Activated naive CD8-positive, alpha-beta T cell treated with anti-CD3 and anti-CD28 coated beads for 36 hours (primary cell): ENCODE measurements at places on chromosomes 16 and 17.

DNA sequence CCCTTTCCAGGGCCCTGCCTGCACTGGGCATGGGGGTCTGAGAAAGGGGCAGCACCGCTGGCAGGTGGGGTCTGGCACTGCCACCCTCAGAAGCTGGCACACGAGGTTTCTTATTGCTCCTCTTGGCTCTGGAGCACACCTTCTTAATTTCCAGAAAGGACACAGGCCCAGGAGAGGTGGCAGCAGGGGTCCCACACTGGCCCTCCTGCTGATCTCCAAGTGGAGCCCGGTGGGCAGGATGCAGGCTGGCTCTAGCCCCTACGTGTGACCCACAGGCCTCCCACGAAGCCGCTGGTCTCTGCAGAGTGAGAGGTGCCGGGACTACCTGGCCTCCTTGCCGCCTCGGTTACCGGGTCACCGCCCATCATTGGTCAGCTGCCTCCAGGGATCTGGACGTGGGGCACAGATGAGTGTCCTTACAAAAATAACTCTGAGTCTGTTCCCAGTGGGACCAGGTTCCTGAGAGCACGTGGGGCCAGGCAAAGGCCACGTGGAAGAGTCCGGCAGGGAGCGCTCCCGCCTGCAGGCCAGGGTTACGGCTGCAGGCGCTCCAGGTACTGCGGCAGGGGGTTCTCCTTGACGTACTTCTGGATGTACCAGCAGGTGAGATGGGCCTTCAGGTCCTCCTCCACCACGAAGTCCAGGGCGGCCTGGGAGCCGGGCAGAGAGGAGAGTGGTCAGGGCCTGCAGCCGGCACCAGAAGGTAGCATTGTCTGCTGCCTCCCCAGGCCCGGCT is 10.3 kb downstream of the NATD1 start:
- DNase-seq, result no peak

DNA sequence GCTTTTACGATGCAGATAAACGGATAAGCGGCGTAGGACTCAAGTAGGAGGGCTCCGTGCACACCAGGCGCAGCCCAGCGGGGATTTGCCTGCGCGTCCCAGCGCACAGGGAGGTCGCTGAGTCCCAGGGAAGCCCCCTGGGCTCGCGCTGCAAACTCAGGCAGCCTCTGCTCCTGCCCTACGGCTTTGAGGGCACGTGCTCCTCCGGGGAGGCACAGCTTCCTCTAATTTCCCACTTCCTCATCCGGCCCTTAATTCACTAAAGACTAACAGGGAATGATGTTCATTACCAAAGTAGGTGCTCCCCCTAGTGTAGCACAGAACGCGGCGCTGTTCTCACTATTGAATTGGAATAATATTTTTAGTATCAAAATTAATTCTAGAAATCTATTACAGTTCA is 825.4 kb downstream of the KCNJ18 start:
- no peak for DNase-seq

DNA sequence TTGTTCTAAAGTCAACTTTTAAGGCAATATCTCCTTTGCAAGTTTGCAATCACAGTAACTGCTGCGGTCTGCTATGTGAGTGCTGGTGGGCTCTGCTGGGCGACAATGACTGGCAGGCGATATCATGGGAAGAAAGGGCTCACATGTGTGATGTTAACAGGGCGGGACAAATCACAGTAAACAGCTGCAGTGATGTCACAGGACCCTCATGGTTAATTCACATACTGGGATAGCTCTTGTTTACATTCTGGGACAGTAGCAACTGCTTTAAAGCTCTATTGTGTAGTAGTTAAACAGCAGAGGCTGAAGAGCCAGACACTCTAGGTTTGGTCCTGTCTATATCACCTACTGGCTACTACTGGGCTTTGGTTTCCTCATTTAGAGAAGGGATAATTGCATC is 257.2 kb upstream of the ASIC2 start:
- DNase-seq, result no peak

- no peak for DNase-seq
These were observed 11.0 kb downstream of the KDM8 start for GRCh38 chr16:27214084-27214961.

- no peak for DNase-seq
These were observed 459.3 kb downstream of the HS3ST3B1 start for GRCh38 chr17:14760212-14760611.

DNA sequence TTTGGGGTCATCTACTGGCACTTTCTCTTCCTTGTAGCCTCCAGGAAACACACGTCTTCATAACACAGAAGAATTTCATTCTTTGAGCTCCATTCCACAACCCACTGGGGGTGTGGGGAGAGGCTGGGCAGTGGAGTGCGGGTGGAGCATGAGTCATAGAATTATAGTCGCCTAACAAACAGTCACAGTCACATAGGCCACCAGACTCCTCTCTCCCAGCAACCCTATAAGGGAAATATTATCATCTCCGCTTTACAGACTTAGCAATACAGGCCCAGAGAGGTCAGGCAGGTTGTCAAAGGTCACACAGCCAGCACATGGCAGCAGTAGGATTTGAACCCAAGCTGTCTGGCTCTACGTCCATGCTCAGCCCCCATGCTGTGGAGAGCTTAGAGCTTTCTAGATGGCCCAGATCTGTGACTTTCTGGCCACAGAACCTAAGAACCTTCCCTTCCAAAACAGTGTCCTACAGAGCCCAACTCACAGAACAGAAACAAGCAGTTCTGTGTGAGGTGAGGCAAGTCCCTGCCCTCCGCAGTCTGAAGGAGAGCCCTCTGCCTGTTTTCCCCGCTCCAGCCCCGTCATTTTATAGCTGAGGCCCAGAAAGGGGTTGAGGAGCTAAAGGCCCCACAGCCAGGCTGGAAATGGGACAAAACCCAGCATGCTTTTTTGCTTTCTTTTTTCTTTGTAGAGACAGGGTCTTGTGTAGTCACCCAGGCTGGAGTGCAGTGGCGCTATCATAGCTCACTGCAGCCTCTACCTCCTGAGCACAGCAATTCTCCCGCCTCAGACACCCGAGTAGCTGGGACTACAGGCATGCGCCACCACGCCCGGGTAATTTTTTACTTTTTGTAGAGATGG is 10.7 kb upstream of the LITAF start:
- DNase-seq, result no peak

DNA sequence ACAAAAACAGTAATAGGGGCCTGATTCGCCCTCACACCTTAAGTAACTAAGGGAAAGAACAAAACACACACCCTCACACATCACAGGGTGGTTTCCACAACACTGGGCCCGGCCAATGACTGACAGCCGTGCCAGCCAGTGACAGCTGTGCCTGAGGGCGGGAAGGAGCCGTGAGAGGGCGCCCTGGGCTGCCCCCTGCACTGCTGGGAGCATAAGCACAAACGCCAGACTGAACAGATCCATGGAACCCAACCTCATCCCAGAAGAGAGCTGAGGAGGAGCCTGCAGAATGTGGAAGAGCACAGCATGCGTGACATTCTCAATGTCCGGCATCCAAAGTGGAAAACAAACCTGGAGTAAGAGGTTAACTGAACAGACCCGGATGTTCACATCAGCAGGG is 16.0 kb downstream of the CSNK1D start:
- peak; percentile 76 for DNase-seq

DNA sequence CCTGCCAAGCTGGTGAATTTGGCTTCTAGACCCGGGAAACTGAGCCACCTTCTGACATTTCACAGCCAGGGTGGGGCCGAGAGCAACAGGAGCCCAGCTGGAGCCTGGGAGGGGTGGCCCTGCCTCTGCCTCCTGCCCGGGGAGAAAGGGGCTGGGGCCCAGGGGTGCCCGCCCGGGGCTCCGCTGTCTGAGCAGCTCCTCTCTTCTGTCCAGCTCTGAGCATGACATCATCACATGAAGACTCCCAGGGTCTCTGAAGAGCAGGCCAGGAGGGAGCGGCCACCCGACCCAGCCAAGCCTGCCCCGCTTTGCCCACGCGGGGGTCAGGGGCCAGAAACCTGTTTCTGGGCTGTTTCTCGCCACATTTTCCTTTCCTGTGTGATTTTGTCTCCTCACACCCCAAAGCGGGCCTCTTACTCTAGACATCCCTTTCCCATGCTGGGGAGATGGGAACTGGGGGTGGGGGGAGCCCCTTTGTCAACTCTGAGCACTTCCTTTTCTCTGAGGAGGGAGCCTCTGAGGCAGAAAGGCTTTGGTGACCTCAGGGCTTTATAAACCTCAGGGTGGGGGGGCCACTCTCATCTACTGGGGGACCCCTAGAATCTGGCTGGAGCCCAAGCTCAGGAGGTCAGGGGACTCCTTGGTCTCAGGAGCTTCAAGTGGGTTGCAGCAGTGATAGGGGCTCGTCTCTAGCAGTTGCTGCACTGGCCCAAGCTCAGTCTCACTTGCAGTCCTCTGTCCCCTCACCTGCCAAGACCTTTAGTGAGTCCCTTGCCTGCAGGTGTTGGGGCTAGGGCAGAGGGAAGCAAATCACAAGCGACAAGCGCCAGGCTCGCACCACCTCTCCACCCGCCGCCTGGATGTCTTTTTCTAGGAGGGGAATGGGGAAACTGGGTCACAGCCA is 7.6 kb downstream of the UBALD2 start:
- DNase-seq, result peak; percentile 86

- no peak for DNase-seq
These were observed 72.0 kb downstream of the MSI2 start for GRCh38 chr17:57328109-57328882.

GRCh38 chr17:67353929-67354574 is 12.3 kb downstream of the PSMD12 start:
- no peak for DNase-seq

DNA sequence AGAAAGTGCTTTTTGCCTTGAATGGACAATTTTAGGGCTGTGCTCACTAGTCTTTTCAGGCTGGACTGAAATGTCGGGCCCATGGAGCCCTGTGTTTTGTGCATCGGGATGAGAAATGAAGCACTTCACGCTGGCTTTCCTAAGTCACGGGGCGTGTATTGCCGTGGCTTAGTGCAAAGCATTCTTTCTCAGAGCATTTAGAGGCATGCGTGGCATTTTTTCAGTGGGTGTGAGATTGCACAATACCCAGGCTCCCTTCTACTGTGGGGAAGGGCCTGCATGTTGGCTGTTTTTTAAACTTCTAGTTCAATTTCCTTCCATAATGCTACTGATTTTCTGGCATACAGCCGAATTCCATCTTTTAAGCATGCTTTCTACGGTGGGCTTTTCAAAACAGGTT is 12.6 kb upstream of the POLR3E start:
- no peak for DNase-seq

- peak; percentile 42 for DNase-seq
These were observed 18.1 kb upstream of the TMEM98 start for GRCh38 chr17:32909787-32910369.

- DNase-seq, result no peak
These were observed 112.0 kb downstream of the LITAF start for GRCh38 chr16:11474617-11475291.

- no peak for DNase-seq
These were observed 206.2 kb downstream of the AXIN2 start for GRCh38 chr17:65355246-65355645.

DNA sequence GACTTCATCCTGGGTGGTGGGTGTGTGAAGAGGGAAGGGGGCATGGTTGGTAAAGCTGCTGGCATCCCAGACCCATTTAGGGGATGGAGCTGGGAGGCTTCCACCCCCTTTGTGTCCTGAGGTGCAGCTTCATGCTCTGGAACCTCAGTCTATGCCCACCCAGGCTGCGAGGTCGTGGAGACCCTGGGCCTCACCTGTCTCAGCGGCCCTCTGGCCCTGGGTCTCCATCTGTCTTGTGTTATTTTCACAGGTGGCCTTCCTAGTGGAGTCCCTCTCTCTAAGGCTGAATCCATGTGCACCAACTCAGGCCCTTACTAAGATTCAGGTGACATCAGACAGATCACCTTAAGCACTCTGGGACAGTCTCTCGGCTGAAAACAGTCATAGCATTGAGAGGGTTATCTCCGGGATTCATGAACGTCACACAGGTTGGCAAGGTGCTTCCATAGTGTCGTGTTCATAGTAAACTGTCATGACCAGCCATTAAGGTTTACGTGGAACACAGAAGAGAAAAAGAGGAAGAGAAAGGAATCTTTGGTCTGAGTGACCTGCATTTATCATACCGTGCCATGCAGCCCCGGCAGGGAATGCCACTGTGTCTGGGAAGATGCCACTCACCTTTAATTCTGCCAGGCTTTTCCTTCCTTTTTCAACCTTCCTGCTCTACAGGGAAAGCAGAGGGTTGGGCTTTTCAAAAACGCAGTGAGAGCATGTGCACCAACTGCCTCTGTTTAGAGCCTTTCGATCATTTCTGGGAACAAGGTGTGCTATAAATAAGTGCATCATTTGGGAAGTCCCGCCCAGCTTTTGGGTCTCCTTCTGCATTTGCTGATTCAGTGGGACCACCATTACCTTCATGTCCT is 4.5 kb upstream of the FOXL1 start:
- DNase-seq, result no peak

- no peak for DNase-seq
These were observed 34.0 kb upstream of the KCNJ16 start for GRCh38 chr17:70041061-70041460.

- DNase-seq, result peak; percentile 33
These were observed 28.7 kb upstream of the GAS7 start for GRCh38 chr17:10226930-10227695.

DNA sequence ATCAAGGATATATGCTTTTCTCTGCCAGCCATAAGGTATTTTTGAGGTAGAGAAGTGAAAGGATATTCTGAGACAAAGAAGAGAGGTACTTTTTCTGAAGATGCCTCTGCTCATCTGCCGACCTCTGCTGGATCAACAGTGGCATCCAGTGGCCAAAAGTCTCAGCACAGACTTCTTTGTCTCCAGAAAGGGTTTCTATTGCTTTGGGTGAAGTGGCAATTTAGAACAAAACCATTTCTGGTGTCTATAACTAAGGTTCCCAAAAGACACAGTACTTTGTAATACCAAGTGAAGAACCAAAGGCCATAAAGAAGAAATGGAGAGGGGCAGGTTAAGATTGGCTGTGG is 155.2 kb upstream of the C17orf78 start:
- no peak for DNase-seq

- peak; percentile 11 for DNase-seq
These were observed 47.8 kb downstream of the ERN1 start for GRCh38 chr17:64081802-64082799.

DNA sequence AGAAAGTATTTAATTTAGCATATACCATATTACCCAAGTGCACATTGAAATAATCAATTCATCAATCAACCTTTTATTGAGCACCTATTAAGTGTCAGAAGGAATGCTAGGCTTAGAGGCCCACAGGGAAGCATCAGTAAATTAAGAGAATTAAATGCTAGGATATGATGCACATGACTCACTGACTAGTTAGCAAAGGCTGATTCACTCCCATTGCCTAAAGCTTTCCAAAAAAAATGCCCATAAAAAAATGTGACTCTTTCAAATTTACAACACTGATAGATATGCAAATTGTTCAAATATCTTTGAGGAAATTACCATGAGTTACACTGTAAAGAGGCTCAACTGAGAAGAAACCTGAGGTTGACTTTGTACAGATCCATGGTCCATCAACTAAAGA is 883.3 kb downstream of the CDH11 start:
- no peak for DNase-seq
